Tibial nerve (tissue), 4 donors: ENCODE measurements at places on chromosomes 3 and 15. TPM values are rescaled to one million over a fixed set of nuclear protein-coding genes. Genes with fewer than 3 reads are reported as not detected.

Gene MTMR10
- 54.0 TPM for total RNA-seq

Gene NEK10
- 2.1 TPM for total RNA-seq

DNA sequence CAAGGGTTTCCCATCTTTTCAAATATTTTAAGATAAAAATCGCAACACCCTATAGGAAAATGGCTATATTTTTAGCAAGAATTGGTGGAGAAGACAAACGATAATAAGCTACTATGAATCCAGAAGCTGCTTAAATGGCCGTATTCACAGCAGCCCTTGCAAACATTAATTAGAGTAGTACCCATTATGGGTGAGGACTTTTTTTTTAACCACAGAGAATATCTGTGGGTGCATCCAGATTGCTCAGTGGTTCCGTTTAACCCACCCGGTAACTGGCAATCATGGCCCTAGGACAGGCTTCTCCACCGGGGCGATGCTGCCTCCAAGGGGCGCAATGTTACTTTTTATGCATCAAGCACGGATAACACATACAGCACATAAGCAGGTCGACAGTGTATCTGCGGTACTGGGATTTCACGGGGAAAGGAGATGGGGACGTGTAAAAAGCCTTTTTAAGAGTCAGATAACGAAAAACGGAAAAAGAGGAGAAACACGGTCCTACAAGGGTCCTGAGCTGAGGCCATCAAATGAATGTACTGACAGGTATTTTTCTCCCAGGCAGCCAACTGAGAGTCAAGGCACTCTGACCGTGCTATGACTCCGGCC is 968 bp upstream of the TMEM266 start:
- H3K27me3 ChIP-seq = no peaks in the 10 kb centered on the region
- H3K4me1 ChIP-seq = no peaks in the 10 kb centered on the region
- no peak for DNase-seq
- H3K4me3 ChIP-seq = peak overlapping the region; percentile 40
- H3K27ac ChIP-seq = no peak overlapping the region

DNA sequence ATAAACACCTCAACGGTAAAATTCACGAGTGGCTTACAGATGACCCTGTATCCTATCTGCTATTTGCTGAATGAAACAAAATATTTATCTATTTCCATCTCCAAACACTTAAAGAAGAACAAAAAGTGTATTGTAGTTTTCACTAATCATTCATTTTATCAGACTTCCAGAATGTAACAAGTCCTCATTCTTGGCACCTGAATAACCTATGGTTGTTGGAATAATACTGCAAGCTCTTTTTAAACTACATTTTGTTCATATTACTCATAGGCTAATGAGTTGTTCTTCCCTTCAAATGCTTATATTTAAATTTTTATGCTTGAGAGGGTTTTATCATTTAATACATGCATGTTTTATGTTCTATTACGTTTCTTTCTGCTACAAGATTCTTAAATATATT is 1434.1 kb downstream of the SI start:
- H3K4me3 ChIP-seq = no peak overlapping the region
- no peaks in the 10 kb centered on the region for H3K27me3 ChIP-seq
- no peaks in the 10 kb centered on the region for H3K36me3 ChIP-seq

DNA sequence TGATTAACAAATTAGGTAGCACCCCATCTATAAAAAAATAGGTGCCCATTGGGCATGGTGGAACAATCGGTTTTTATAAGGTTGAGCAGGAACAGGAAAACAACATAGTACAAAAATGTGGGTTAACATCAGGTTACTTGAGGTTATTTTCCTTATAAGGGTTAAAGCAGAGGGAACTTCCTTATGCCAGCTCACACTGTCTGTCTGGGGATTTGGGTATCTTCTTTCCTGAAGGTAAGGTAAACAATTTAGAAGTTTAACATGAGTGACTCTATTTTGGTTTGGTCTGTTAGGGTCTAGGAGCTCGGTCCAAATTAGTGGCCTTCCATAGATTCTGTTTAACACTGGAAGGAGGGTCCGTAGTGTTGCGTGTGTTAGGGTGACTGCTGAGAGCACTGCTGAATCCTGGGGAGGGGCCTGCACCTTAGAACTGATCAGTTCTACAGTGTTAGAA is 14.7 kb downstream of the CHD2 start:
- H3K27ac ChIP-seq = peak overlapping the region; percentile 98
- no peak for DNase-seq

Gene CALML4
- 27.1 TPM for total RNA-seq

- H3K4me3 ChIP-seq = no peak overlapping the region
- H3K27ac ChIP-seq = no peak overlapping the region
- DNase-seq = no peak
- no peaks in the 10 kb centered on the region for H3K27me3 ChIP-seq
Observed at GRCh38 chr15:77535845-77536244, 96.9 kb downstream of the LINGO1 start.

DNA sequence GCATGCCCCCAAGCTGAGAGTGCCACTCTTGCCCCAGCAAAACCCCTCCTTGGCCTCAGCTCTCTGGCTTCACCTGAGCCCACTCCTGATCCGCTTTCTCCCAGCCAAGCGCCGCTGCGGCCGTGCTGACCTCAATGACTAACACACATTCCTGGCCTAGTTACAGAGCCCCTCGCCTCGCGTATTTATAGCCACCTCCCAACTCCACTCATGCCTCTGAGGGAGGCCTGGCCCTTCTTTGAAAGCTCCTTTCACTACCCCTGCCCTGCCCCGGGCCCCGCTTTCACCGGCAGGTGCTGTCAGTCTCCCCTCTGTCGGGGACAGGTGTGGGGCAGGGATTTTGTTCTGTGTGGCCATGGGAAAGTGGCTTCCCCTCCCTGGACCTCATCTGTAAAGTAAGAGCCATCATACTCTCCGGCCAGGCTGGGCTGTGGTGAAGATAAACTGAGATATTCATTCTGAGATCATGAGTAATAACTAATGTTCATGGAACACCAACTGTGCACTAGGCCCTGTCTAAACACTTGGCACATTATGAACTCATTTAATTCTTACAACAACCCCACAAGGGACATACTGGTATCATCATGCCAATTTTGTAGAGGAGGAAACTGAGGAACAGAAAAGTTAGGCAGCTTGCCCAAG is 13.2 kb upstream of the ATP2B2 start:
- H3K4me3 ChIP-seq = no peak overlapping the region
- peaks cover 5% of the 10 kb centered on the region for H3K27me3 ChIP-seq
- no peaks in the 10 kb centered on the region for H3K36me3 ChIP-seq
- H3K27ac ChIP-seq = no peak overlapping the region
- no peak for DNase-seq
- no peaks in the 10 kb centered on the region for H3K4me1 ChIP-seq

Gene LRRC3B
- total RNA-seq = not detected

Gene SHC4
- total RNA-seq = 71.7 TPM
